ENCODE measurements at places on chromosomes 2 and 18.

- DNase-seq = no peak
These were observed 595 bp upstream of the HDHD2 start for GRCh38 chr18:47150824-47151366.

DNA sequence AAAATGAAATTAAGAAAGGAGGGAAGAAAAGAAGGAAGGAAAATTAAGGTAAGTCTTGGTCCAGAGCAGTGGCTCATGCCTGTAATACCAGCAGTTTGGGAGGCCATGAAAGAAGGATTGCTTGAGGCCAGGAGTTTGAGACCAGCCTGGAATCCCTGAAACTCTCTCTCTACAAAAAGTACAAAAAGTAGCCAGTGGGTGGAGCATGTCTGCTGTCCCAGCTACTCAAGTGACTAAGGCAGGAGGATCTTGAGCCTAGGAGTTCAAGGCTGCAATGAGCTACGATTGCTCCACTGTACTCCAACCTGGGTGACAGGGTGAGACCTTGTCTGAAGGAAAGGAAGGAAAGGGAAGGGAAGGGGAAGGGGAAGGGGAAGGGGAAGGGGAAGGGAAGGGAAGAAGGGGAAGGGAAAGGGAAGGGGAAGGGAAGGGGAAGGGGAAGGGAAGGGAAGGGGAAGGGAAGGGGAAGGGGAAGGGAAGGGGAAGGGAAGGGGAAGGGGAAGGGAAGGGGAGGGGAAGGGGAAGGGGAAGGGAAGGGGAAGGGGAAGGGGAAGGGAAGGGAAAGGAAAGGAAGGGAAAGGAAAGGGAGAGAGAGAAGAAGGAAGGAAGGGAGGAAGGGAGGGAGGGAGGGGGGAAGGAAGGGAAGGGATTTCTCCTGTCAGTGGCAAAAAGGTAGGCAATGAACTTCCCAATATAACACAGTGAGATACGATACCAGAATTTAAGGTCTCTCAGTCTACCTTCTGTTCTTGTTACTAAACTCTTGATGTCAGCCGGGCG, 412.8 kb downstream of the CMPK2 start:
- DNase-seq = peak; percentile 11

DNA sequence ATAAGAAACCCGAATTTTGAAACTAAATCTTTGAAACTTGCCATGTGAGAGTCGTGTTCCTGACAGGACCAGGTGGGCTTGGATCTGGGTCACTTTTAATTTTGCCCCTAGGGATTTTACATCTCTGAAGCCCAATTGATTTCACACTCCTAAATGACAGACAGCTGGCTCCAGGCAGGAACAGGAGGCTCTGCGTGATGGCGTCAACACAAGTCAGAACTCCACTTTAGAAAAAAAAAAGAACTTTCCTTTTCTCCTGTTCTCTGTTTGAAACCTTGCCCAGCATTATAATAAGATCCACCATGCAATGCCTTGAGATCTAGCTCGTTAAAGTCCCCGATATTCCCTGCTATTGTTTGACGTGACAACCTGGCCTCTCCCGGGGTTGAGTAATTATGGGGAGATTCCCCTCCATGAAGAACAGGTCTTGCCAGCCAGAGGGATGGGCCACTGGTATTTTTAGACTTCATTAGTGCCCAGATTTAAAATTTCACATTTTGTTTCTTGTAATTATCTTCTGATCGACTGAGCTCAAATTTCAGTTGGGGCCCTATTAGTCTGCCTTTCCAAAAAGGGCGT, 260.3 kb downstream of the KLHL29 start:
- DNase-seq = no peak

- no peak for DNase-seq
These were observed 2.6 kb downstream of the ADAM23 start for GRCh38 chr2:206445948-206446347.

- DNase-seq = no peak
These were observed 9.7 kb downstream of the WNT10A start for GRCh38 chr2:218890369-218890768.

- DNase-seq = no peak
These were observed 33.1 kb upstream of the PDIA6 start for GRCh38 chr2:10845640-10846039.

DNA sequence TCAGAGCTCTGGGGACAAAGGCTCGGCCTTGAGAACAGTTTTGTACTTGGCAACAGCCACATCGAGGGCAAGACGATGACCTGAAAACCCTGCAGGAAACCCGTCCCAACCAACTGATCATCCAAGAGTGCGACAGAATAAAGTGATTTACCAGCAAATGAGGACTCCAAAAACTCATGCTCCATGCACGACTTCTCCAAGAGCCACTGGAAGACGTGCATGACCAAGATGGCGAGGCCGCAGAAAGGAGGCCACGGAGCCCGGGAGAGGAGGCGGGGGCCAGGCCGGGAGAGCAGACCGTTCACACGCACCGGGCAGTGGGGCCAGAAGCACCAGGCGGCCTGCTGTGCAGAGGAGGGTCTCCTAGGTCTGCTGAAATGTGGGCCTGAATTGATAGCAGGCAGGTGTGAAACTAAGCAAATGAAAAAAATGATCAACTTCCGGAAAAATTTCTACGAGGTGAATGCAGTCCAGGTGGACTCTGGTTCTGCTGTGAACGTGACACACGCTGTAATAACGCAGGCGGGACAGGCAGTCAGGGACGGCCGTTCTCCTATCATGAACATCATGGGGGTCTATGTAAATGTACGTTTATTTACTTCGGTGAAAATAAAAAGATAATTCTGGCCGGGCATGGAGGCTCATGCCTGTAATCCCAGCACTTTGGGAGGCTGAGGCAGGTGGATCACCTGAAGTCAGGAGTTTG, 252.2 kb downstream of the HDAC4 start:
- no peak for DNase-seq

DNA sequence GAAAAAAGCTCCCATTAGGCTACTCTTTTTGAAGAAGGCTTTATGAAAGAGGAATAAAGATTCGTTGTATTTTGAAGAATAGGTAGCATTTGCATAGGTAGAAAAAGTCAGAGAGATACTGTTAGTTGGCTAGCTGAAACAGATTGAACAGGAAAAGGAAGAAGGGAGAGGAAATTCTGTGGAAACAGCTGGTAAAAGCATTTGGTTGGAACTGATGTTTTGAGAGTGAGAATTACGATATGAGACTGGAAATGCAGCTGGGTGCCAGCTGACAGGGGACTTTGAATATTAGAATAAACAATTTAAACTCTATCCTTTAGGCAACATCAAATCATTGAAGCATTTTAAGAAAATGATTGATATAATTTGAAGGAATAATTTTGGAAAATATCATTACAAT, 96.7 kb upstream of the CNTNAP5 start:
- DNase-seq = no peak

GRCh38 chr2:103402944-103403343, 641.1 kb downstream of the TMEM182 start:
- no peak for DNase-seq

- no peak for DNase-seq
These were observed 369.4 kb upstream of the CYRIA start for GRCh38 chr2:17035010-17035409.

DNA sequence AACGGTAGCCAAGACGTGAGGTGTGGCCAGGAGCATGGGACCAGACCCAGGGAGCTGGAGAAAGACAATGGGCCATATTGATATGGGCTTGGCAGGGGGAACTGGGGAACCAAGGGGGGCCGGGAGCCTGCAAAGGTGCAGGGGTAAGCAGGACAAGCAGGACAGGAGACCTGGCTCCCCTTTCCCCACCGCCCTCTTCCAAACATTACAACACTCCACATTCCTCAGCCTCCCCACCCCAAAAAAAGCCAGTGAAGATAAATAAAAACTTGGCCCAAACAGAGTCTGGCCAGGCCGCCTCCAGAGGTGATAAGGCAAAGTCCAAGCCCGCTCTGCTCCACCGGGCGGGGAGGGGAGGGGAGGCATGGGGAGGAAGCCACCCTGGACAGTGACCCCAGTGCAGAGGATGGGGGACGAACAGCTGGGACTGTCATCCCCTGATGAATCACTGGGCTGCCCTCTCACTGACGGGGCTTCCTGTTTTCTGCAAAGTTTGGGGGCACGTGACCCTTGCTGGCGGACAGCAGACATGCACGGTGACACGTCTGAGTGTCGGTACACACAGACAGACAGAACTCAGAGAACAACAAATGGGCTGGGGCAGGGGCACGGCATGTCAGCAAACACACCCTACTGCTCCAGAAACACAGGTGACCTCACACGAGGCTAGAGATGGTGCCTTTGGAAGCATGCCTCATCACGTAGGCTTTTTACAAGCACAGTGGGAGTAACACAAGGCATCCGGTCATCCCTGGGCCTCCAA, 100.2 kb downstream of the TNS1 start:
- peak; percentile 78 for DNase-seq

- DNase-seq = no peak
These were observed 73.5 kb upstream of the DYNAP start for GRCh38 chr18:54517521-54517920.

GRCh38 chr2:45578056-45578843, 32.8 kb downstream of the SRBD1 start:
- DNase-seq = peak; percentile 65

All from fibroblast of skin of back (primary cell).